ENCODE measurements at places on chromosomes 12 and 14. TPM values are rescaled to one million over a fixed set of nuclear protein-coding genes. Genes with fewer than 3 reads are reported as not detected.

- DNase-seq, result no peak
- no peaks in the 10 kb centered on the region for H3K4me1 ChIP-seq
These were observed 155.7 kb upstream of the PDZRN4 start for GRCh38 chr12:41032386-41032785.

DNA sequence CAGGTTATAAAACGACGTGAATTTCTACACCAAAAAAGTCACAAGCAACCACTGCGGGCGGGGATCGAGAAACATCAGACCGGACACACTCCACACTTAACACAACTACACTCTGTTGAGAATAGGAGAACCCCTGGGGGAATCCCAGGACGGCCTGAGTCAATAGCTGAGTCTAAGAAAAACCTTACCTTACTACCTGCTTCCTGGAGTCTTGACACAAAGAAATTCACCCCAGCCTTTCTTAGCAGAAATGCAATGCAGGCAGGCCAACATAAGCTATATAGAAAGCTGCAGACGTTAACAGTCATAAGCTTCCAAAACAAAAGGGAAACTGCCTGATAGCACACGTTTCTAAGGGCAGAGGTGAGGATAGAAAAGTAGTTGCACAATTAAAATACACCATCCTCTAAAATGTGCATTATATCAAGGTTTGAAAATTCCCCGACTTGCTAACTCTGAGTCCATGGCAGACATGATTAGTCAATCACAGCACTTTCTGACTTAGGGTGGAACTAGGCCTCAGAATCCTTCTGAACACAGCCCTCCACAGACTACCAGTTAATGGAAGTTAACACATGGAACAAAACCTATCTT, 68.0 kb downstream of the CCDC88C start:
- no peaks in the 10 kb centered on the region for H3K27me3 ChIP-seq
- H3K4me1 ChIP-seq, result peaks cover 88% of the 10 kb centered on the region
- peak overlapping the region; percentile 76 for H3K4me3 ChIP-seq
- DNase-seq, result no peak
- peak overlapping the region; percentile 13 for H3K27ac ChIP-seq
- no peaks in the 10 kb centered on the region for H3K36me3 ChIP-seq

- H3K27ac ChIP-seq, result no peak overlapping the region
- peaks cover 4% of the 10 kb centered on the region for H3K27me3 ChIP-seq
These were observed 337.9 kb upstream of the KITLG start for GRCh38 chr12:88918161-88918560.

- no peak overlapping the region for H3K4me3 ChIP-seq
- H3K27me3 ChIP-seq, result peaks cover 32% of the 10 kb centered on the region
- no peaks in the 10 kb centered on the region for H3K4me1 ChIP-seq
- DNase-seq, result no peak
- H3K36me3 ChIP-seq, result no peaks in the 10 kb centered on the region
These were observed 9.9 kb upstream of the LBHD2 start for GRCh38 chr14:103073876-103074728.

GRCh38 chr12:13788626-13789025, 192.8 kb downstream of the GRIN2B start:
- no peak overlapping the region for H3K27ac ChIP-seq
- no peak for DNase-seq
- H3K36me3 ChIP-seq, result no peaks in the 10 kb centered on the region
- H3K4me3 ChIP-seq, result no peak overlapping the region
- H3K27me3 ChIP-seq, result peaks cover 11% of the 10 kb centered on the region
- H3K4me1 ChIP-seq, result peaks cover 14% of the 10 kb centered on the region

GRCh38 chr14:96206461-96206860, 1.8 kb downstream of the BDKRB2 start:
- peaks cover 10% of the 10 kb centered on the region for H3K4me1 ChIP-seq
- H3K4me3 ChIP-seq, result no peak overlapping the region
- peaks cover 45% of the 10 kb centered on the region for H3K27me3 ChIP-seq
- no peak overlapping the region for H3K27ac ChIP-seq

DNA sequence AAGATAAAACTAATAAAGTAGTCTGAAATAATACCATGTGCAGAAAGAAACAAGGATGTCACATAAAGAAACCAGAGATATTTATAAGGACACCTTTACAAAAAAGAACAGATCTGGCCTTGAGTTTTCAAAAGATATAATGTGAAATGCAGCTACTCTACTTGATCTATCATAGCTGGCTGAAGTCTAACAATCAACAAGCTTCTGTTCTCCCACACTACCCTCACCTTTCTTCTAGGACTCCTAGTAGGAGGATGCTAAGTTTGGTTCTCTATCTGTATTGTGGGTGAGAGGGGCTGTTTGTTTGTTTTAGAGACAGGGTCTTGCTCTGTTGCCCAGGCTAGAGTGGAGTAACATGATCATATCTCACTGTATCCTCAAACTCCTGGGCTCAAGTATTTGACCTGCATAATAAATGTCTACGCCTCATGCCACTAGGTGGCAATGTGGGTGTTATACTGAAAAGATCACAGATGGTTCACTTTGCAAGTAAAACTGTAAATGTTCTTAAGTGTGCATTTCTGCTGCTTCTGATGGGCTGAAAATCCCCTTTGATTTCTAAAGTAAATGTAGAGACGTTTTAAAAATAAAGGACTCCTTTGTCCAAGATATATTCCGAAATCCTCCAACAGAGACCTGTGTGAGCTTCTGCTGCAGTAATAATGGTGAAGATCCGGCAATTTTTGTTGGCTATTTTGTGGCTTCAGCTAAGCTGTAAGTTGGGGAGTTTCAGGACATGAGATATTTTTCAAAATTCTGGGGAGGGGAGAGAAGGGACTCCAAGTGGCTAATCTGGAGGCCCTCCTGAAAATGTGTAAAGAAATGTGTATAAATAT, 269.3 kb downstream of the DAD1 start:
- H3K4me1 ChIP-seq, result no peaks in the 10 kb centered on the region
- no peak overlapping the region for H3K4me3 ChIP-seq
- H3K27ac ChIP-seq, result no peak overlapping the region
- H3K27me3 ChIP-seq, result no peaks in the 10 kb centered on the region
- peak; percentile 38 for DNase-seq

GRCh38 chr12:97404543-97404942, 58.1 kb upstream of the RMST start:
- peak; percentile 9 for DNase-seq
- no peak overlapping the region for H3K4me3 ChIP-seq
- H3K27me3 ChIP-seq, result peaks cover 4% of the 10 kb centered on the region
- no peaks in the 10 kb centered on the region for H3K4me1 ChIP-seq
- H3K36me3 ChIP-seq, result no peaks in the 10 kb centered on the region
- H3K27ac ChIP-seq, result no peak overlapping the region

GRCh38 chr12:21552635-21553328, 26.7 kb downstream of the SPX start:
- H3K27me3 ChIP-seq, result peaks cover 4% of the 10 kb centered on the region
- H3K27ac ChIP-seq, result peak overlapping the region; percentile 2
- no peak overlapping the region for H3K4me3 ChIP-seq

DNA sequence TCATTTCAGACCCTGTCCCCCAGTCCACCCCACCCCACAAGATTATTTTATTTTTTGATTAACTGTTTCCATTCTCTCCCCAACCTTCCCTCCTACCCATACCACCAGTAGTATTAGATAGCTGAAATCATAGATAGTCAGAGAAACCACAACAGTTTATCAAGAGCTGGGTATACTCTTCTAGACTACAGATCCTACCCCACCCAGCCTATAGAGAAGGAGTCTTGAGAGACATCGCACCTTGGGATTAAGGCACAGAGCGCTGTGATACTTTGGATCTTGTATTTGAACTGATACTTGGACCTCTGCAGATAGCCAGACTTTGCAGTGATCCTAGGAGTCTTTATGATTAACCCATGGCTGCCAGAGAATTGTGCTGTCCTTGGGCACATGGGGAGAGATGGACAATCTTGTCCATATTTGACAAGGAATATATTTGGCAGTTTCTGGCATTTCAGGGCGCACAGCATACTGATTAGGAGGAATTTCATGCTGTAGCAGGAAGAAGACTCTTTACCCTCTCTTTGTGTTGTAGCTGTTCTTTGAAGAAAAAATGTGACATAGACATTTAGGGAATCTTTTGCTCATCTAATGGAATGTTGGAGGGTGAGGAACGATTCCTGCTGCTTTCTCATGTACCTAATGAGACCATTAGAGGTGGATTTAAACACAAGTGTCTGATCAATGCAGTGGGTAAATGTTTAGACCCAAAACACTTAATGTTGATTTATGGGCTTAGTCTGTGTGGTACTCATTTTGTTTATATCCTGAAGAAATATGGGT, 982 bp downstream of the RBMS2 start:
- peaks cover 11% of the 10 kb centered on the region for H3K4me1 ChIP-seq
- no peaks in the 10 kb centered on the region for H3K27me3 ChIP-seq
- H3K4me3 ChIP-seq, result peak overlapping the region; percentile 92

DNA sequence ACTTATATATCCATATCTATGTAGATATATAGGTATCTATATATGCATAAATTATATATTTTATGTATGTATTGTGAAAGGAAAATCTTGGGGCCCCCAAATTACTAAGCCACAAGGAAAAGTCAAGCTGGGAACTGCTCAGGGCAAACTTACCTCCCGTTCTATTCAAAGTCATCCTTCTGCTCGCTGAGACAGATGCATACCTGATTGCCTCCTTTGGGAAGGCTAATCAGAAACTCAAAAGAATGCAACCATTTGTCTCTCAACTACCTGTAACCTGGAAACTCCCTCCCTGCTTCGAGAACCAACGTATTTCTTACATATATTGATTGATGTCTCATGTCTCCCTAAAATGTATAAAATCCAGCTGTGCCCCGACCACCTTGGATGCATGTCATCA, 58.8 kb upstream of the C14orf132 start:
- DNase-seq, result no peak
- H3K27me3 ChIP-seq, result peaks cover 38% of the 10 kb centered on the region
- H3K4me3 ChIP-seq, result no peak overlapping the region
- no peaks in the 10 kb centered on the region for H3K36me3 ChIP-seq
- no peaks in the 10 kb centered on the region for H3K4me1 ChIP-seq

DNA sequence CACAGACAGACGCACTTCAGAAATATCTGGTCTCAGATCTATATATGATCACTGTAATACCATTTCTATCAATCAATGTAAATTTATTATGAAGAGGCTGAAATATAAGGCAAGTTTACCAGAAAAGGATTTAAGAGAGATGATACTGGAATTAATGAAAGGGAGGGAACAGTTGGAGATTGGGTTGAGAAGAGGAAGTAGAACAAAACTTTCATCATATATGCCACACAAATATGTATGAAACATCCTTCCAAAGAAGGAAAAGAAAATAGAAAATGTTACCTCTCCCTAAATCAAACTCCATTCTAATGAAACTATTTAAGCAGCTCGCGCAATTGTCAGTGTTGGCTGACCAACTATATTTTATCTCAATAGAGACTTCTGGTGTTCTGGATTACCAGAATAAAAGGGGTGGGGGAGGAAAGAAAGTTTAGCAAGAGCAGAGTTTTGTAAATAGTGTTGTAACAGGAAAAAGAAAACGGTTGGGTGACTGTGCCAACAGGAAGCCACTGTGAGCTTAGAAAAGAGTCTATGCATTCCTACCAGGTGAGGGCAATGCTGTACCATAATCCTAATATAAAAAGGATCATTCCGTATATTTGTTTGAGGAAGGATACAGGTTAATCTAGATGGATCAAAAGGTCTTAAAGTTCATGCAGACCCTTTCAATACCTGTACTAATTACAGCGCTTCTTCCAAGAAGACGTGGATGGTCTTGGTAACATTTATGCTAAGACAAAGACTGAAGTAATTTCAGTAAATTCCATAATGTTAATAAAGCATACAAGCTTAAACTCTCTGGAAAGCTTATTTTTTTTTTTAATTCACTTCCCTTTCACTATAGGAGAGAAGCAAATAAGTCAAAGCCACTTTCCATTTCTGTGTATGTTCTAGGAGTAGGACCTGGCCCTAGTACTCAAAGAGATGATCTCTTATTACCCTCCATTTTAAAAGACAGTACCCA, 14.5 kb upstream of the LLPH start:
- no peaks in the 10 kb centered on the region for H3K27me3 ChIP-seq
- H3K4me1 ChIP-seq, result peaks cover 20% of the 10 kb centered on the region
- DNase-seq, result no peak
- H3K36me3 ChIP-seq, result peaks cover 20% of the 10 kb centered on the region

GRCh38 chr12:108635997-108636808, 2.5 kb upstream of the SELPLG start:
- no peaks in the 10 kb centered on the region for H3K27me3 ChIP-seq
- H3K36me3 ChIP-seq, result no peaks in the 10 kb centered on the region
- no peak for DNase-seq
- H3K27ac ChIP-seq, result peak overlapping the region; percentile 100
- peak overlapping the region; percentile 88 for H3K4me3 ChIP-seq

DNA sequence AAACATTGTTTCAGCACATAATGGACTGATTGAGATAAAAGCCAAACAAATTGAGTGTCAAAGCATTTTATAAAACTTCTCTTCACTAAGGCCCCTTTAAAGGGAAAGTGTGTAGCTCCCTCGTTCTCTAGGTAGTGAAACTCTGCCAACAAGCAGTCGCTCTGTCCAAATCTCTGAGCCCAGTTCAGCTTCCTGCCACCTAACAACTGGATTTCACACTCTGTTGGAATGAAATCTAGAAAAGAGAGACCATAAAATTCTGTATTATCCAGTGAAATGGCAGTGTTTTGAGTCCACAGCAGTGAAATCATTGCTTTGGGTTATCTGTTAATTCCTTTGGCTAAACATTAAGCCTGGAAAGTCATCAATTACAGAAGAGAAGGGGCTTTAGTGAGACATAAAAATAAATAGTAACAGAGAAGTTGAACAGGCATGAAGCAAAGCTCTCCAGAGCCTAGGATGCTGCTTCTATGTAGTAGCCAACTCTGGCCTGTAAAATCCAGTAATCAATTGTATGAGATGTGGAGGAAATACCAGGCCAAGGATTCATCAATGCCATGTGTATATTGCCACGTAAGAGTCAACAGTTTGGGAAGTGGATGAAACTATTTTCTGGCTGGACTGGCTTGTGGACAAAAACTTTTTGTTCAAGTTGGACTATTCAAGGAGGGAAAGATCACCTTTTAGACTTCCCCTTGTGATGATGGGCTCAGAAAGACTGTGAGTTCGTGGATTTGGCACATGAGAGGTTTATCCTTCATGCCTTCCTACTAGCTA, 122.5 kb downstream of the WIF1 start:
- H3K4me1 ChIP-seq, result no peaks in the 10 kb centered on the region
- H3K27me3 ChIP-seq, result peaks cover 52% of the 10 kb centered on the region
- H3K36me3 ChIP-seq, result no peaks in the 10 kb centered on the region
- H3K4me3 ChIP-seq, result no peak overlapping the region

- H3K36me3 ChIP-seq, result peaks cover 5% of the 10 kb centered on the region
- no peaks in the 10 kb centered on the region for H3K4me1 ChIP-seq
- no peak for DNase-seq
- H3K27ac ChIP-seq, result no peak overlapping the region
- no peak overlapping the region for H3K4me3 ChIP-seq
These were observed 8.9 kb upstream of the MSRB3 start for GRCh38 chr12:65269603-65270002.

TAS2R13 gene
- polyA plus RNA-seq, result not detected

KRT83 gene
- polyA plus RNA-seq, result not detected
